Ascending aorta (tissue), 2 donors: ENCODE measurements at places on chromosomes 12 and 14. TPM values are rescaled to one million over a fixed set of nuclear protein-coding genes. Genes with fewer than 3 reads are reported as not detected.

GRCh38 chr12:79424109-79424721 lies 266.5 kb downstream of the PAWR start:
- H3K4me1 ChIP-seq, result peaks cover 16% of the 10 kb centered on the region
- no peaks in the 10 kb centered on the region for H3K27me3 ChIP-seq
- peak overlapping the region; percentile 58 for H3K27ac ChIP-seq
- no peak overlapping the region for H3K4me3 ChIP-seq
- H3K36me3 ChIP-seq, result no peaks in the 10 kb centered on the region

- H3K36me3 ChIP-seq, result no peaks in the 10 kb centered on the region
- no peaks in the 10 kb centered on the region for H3K27me3 ChIP-seq
- no peak overlapping the region for H3K4me3 ChIP-seq
Measured at GRCh38 chr14:30725763-30726162, 103.6 kb downstream of the SCFD1 start.

- H3K4me1 ChIP-seq, result no peaks in the 10 kb centered on the region
- no peak for DNase-seq
- peak overlapping the region; percentile 59 for H3K27ac ChIP-seq
- H3K36me3 ChIP-seq, result no peaks in the 10 kb centered on the region
Measured at GRCh38 chr12:102756530-102756929, 160.5 kb downstream of the PAH start.

- H3K27me3 ChIP-seq, result no peaks in the 10 kb centered on the region
- H3K4me3 ChIP-seq, result no peak overlapping the region
- no peaks in the 10 kb centered on the region for H3K36me3 ChIP-seq
- peak; percentile 71 for DNase-seq
- H3K27ac ChIP-seq, result no peak overlapping the region
Measured at GRCh38 chr12:1328391-1328790, 266.0 kb downstream of the FBXL14 start.

DNA sequence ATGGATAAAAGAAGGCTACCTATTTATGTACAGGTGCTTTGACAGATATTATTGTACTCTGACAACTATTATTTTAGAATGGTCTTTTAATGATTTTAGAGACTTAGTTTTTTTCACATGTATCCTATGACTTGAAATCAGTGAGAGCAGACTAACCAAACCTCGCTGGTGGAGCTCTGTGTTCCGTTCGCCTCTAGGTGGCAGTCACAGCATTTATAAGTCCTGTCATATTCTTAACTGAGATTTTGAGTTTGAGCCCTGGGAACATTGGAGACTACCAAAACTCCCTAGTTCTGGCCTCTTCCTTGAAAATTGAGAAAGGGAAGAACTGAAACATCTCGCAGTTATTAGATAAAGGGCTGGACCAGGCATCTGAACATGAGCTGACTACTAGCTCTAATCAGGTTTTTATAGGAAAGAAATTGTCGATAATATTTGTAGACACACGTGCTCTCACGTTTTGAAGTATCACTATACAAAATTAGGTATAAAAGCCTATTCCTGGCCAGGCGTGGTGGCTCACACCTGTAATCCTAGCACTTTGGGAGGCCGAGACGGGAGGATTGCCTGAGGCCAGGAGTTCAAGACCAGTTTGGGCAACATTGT lies 48.3 kb downstream of the TTLL5 start:
- no peaks in the 10 kb centered on the region for H3K27me3 ChIP-seq
- DNase-seq, result peak; percentile 24

DNA sequence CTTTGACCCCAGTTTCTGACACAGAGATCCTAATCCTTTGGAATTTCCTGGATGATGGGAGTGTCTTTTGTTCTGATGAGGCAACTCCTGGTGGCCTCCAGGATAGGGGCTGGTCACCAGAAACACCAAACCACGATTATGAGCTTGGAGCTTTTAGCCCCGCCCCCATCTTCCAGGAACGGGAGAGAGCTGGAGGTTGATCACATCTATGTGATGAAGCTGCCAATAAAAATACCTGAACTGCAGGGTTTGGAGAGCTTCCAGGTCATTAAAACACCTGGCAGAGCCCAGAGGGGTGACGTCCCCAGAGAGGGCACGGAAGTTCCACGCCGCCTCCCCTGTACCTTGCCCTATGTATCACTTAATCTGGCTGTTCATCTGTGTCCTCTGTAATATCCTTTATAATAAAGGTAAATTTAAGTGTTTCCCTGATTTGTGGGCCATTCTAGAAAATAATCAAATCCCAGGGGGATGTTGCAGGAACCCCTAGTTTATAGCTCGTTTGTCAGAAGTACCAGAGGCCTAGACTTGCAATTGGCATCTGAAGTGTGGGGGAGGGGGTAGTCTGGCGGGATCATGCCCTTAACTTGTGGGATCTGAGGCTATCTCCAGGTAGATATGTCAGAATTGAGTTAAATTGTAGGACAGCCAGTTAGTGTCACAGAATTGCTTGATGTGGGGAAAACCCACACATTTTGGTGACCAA lies 21.2 kb downstream of the APPL2 start:
- H3K4me3 ChIP-seq, result no peak overlapping the region
- no peak overlapping the region for H3K27ac ChIP-seq
- no peaks in the 10 kb centered on the region for H3K4me1 ChIP-seq
- peaks cover 21% of the 10 kb centered on the region for H3K36me3 ChIP-seq

The CABP1 gene
- 0.32 TPM for total RNA-seq

The PMCH gene
- not detected for total RNA-seq

The COCH gene
- 0.11 TPM for total RNA-seq

GRCh38 chr12:109818905-109819500 lies 14.2 kb downstream of the TRPV4 start:
- no peaks in the 10 kb centered on the region for H3K36me3 ChIP-seq
- H3K4me1 ChIP-seq, result no peaks in the 10 kb centered on the region
- H3K27ac ChIP-seq, result no peak overlapping the region
- H3K4me3 ChIP-seq, result no peak overlapping the region
- H3K27me3 ChIP-seq, result no peaks in the 10 kb centered on the region

The SLC38A4 gene
- total RNA-seq, result not detected

- H3K27me3 ChIP-seq, result no peaks in the 10 kb centered on the region
- H3K4me1 ChIP-seq, result no peaks in the 10 kb centered on the region
- no peak for DNase-seq
- no peaks in the 10 kb centered on the region for H3K36me3 ChIP-seq
Measured at GRCh38 chr14:97713023-97713422, 915.8 kb downstream of the VRK1 start.

DNA sequence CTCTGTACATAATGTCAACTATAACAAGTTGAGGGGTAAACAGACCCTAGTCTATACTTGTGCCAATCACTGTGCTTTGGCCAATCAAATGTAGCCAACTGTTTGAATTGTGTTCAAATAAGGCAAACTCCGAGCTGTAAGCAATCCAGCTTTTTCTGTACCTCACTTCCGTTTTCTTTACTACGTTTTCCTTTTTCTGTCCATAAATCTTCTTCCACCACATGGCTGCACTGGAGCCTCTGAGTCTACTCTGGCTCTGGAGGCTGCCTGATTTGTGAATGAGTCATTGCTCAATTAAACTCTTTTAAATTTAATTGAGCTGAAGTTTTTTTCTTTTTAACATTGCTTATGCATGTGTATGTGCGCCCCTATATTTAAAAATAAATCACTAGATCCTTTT lies 29.7 kb downstream of the CLEC1A start:
- no peak overlapping the region for H3K4me3 ChIP-seq
- H3K36me3 ChIP-seq, result no peaks in the 10 kb centered on the region
- H3K27me3 ChIP-seq, result no peaks in the 10 kb centered on the region
- DNase-seq, result no peak

DNA sequence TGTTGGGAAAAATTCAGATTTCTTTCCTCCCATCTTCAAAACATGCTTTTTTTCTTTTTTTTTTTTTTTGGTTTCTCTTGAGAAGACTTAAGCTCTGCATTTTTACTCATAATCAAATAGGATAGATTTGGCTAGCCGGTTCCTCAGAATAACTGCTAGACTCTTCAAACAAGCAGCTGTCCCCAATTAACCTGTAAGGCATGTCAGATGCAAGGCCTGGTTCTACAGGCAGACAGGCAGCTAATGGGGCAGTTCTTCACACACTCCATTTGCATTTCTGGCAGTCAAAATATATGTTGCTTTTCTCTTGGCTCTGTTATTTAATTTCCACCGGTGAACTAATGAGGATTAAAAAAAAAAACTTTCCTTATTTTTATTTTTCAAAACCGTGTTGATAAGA lies 228.0 kb upstream of the ATP2B1 start:
- no peak overlapping the region for H3K27ac ChIP-seq
- DNase-seq, result no peak
- no peaks in the 10 kb centered on the region for H3K36me3 ChIP-seq
- peaks cover 4% of the 10 kb centered on the region for H3K4me1 ChIP-seq
- H3K27me3 ChIP-seq, result no peaks in the 10 kb centered on the region

The B3GNT4 gene
- not detected for total RNA-seq

- no peaks in the 10 kb centered on the region for H3K36me3 ChIP-seq
- peaks cover 17% of the 10 kb centered on the region for H3K27me3 ChIP-seq
- H3K4me1 ChIP-seq, result no peaks in the 10 kb centered on the region
- H3K4me3 ChIP-seq, result peak overlapping the region; percentile 20
Measured at GRCh38 chr12:114396153-114396868, 9.6 kb downstream of the TBX5 start.

DNA sequence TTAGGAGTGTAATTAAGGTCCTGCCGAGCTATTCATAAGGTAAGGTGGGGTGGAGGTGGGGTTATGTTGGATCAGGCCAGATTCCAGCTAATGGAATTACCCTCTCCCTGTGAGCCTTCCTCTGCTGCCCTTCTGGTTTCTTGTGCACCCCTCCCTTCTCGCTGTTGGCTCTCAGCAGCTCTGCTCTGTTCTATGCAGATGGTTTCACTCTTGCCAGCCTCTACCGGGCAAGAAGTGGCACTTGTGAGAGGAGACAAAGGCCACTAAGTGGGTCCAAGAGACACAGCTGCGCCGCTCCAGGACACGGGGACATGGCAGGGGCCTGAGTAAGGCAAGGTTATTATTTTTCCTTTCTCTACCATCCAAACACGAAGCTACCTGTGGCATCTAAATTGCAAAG lies 334.4 kb downstream of the EMP1 start:
- H3K4me1 ChIP-seq, result no peaks in the 10 kb centered on the region
- no peak overlapping the region for H3K27ac ChIP-seq
- no peak overlapping the region for H3K4me3 ChIP-seq
- H3K27me3 ChIP-seq, result no peaks in the 10 kb centered on the region

The FAM234B gene
- total RNA-seq, result 6.7 TPM

GRCh38 chr14:57749267-57749666 lies 116.6 kb downstream of the SLC35F4 start:
- no peaks in the 10 kb centered on the region for H3K36me3 ChIP-seq
- H3K27me3 ChIP-seq, result no peaks in the 10 kb centered on the region
- no peak for DNase-seq
- H3K4me1 ChIP-seq, result no peaks in the 10 kb centered on the region
- no peak overlapping the region for H3K4me3 ChIP-seq
